Gastrocnemius medialis (tissue), 4 donors: ENCODE measurements at places on chromosomes 3 and 15. TPM values are rescaled to one million over a fixed set of nuclear protein-coding genes. Genes with fewer than 3 reads are reported as not detected.

The NEK11 gene
- 5.2 TPM for total RNA-seq

The STRIT1 gene
- total RNA-seq = 1,086 TPM

The SERPINI2 gene
- total RNA-seq = not detected

The VEPH1 gene
- not detected for total RNA-seq

The SAMMSON gene
- total RNA-seq = not detected

The CCDC39 gene
- total RNA-seq = not detected

The TM6SF1 gene
- 7.1 TPM for total RNA-seq

The GP5 gene
- total RNA-seq = not detected

The FBXO22 gene
- 12.8 TPM for total RNA-seq

The CLSTN2 gene
- 4.9 TPM for total RNA-seq

The ISL2 gene
- not detected for total RNA-seq

The SRP14 gene
- total RNA-seq = 198 TPM

The UQCC5 gene
- total RNA-seq = 0.31 TPM
